Motor neuron (in vitro differentiated cells): ENCODE measurements at places on chromosomes 11 and 22. TPM values are rescaled to one million over a fixed set of nuclear protein-coding genes. Genes with fewer than 3 reads are reported as not detected.

- no peak for ATAC-seq
Observed at GRCh38 chr22:32544953-32545558, 70.4 kb downstream of the FBXO7 start.

- no peak for ATAC-seq
Observed at GRCh38 chr11:33733980-33734379, 2.2 kb downstream of the CD59 start.

DNA sequence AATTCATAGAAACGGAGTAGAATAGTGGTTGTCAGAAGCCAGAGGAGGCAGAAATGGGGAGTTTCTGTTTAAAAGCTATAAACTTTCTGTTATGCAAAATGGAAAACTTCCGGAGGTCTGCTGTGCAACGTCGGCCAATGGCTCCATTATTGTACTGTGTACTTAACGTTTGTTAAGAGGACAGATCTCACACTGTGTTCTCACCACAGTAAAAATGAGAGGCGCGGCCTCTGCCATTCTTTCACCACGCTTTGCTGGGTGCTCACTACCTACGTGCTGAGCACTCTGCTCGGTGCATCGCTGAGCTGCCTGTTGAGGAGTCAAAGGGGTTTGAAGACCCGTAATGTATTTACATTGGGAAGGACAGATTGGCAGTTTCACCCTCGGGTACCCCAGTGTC lies 218.8 kb upstream of the B3GAT1 start:
- ATAC-seq, result no peak

DNA sequence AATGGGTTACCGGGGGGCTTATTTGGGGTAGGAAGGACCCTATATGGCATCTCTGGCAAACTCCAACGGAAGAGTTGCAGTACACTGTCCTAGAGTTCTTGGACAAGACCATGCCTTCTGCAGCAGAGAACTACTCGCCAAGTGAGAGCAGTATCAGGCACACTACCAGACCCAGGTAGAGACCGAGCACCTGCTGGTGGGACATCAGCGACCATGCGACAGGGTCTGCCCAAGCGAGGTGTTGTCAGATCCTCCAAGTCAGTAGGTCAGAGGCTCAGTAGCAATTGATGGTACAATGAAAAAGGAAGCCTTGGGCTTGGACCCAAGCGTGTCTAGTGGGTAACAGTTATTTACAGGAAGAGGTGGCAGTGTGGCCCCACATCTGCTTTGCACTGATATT lies 3.1 kb upstream of the CHKB start:
- no peak for ATAC-seq

DNA sequence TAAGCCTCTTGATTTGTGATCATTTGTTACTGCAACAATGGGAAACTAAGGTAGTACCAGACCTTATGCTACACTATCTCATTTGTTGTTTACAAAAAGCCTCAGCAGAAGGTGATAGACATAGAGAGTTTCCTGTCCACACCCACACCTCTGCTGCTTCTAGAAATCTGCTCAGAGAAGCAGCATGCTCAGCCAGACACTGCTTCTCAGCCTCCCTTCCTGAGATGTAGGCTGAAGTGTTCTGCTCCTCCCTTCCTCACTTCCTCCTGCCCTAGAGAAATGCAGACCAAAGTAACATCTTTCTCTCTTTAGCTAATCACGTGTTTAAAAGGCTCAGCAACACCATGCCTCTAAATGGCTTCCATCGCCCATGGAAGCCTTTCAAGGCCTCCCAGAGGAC lies 88.4 kb downstream of the SLC1A2 start:
- no peak for ATAC-seq

GRCh38 chr11:122981388-122982264 lies at the start of gene BSX:
BSX (minus strand) TSS chr11:122981834; CDS start chr11:122981671, 163 bp downstream.
- ATAC-seq, result peak; percentile 82

GRCh38 chr11:3684819-3685172 lies 13.6 kb upstream of the CHRNA10 start:
- no peak for ATAC-seq

- ATAC-seq, result peak; percentile 80
Observed at GRCh38 chr11:27216270-27217149, 146.5 kb downstream of the CCDC34 start.

DNA sequence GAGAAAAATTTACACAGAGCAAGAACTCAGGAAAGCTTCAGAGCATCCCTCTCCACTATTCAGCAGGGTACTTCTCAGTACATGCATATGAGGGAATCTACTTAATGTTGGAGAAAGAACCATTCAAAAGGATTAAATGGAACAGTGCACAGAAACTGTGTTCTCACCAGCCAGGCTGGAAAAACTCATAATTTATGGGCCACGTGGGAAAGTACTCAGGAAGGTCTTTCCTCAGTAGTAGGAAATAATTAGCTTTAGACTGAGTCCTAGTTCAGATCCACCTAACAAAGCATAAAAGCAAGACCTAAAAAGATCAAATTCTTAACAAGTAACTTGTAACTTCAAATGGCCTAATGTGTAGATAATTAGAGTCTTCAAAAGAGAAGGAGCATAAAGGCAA lies 134.0 kb downstream of the FAM76B start:
- no peak for ATAC-seq

DNA sequence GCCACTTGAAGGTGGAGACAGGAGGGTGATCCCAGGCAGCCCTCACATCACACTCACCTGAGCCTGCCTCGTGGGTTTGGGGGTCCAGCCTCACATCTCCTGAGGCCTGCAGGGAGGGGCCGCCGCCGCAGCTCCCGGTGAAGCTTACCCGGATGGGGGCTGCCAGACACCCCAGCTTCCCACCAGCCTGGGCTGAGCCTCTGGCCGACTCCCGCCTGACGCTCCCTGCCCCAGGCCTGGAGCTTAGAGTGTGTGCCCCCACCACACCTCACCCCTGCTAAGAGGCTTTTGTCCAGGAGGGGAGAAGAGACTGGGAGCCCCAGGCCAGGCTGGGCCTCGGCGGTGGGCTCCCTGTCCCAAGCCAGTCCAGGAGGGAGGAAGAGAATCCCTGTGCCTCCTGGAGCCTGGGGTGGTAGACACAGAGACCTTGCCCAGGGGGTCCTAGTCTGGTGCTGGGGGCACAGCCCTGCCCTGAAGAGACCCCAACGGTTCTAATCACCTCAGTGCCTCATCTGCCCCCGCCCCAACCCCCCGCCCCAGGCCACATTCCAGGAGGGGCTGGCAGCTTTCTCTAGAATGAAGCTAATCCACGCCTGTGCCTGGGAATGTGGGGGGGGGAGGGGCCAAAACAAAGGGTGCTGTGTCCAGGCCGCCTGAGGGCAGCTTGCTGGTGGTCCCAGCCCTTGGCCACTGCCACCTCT lies at the start of gene SLC16A8:
SLC16A8 (minus strand) TSS at position 254 of the 701 bp plus-strand sequence. CDS start 1,311 bp downstream, outside the sequence.
- peak; percentile 10 for ATAC-seq

GRCh38 chr11:12285811-12286222 lies 91.6 kb upstream of the PARVA start:
- ATAC-seq, result no peak

DNA sequence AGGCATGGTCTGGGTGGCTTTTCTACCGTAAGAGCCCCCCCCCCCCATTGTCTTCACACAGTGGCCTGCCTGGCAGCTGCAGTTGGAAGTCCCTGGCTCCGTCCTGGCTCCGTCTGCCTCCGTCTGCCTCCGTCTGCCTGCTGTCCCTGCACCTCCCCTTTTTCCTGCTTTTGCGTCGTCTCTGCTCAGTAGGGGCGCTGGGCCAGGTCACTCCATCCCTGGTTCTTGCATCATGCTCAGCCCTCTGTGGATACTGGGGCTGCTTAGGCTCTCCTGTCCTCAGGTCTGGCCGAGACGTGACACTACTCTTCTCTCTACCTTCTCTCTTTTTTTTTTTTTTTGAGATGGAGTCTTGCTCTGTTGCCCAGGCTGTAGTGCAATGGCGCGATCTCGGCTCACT lies 27.8 kb downstream of the AP2A2 start:
- peak; percentile 52 for ATAC-seq

- no peak for ATAC-seq
Observed at GRCh38 chr22:30193031-30193775, 53.4 kb downstream of the LIF start.

DNA sequence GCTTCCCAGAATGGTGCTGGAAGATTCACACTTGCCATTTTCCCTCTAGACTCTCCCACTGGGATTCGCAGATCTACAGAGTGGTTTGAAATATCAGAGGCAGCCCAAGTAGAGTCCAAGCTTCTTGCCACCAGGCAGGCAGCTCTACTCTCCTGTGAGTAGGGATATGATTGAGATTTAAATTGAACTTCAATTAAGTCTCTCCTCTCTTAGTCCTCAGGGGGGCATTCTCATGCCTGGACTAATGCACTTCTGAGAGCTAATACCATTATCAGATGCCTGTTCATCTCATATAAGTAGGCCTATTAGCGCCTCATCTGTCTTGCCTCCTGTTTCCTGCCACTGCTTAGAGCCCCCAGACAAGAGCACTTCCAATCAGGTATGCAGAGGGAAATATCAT lies 25.5 kb upstream of the AMPD3 start:
- ATAC-seq, result no peak

- no peak for ATAC-seq
Observed at GRCh38 chr11:28228196-28228895, 120.2 kb downstream of the METTL15 start.

DNA sequence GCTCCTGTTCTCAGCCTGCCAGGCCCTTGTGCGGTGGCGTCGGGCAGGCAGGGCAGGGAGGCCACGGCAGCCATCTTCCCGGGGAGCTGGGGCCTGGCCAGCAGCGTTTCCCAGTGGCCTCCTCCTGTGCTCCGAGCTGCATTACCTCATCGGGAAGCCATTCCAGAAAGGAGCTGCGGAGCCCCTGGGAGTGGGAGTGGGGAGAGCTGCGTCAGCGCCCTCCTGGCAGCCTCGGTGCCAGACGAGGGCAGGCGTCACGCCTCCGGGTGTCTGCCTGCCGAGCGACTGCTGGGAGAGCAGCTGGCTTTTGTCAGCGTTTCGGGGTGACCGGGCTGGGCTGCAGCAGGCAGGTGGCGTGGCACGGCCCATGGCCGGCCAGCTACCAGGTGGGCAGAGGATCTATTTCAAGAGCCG lies 30.9 kb upstream of the WNT7B start:
- ATAC-seq, result peak; percentile 42

DNA sequence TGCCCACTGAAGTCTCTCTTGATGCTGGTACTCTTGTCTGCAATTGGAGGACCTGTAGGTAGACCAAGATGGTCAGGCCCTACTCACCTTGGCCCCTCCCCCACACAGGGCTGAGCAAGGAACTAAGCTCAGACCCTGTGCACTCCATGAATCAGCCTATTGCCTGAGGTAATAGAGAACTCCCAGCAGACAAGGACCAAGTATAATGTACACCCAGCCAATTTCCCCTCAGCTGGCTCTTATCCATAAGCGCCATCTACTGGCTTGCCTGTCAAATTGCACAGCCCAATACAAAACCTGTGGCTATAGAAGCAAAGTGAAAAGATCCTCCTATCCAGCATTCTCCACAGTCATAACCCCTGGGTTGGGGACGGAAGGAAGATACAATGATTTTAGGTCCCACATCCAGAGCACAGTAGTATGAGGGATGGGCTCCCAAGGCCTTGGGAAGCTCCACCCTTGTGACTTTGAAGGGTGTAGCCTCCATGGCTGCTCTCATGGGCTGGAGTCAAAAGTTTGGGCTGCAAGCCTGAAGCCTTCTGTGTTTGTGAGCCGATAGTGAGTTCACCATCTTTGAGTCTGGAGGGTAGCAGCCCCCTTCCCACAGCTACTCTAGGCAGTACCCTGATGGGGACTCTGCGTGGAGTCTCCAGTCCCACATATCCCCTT lies 56.0 kb downstream of the GLYATL2 start:
- peak; percentile 95 for ATAC-seq

GRCh38 chr11:46302866-46303265 lies 25.4 kb downstream of the CREB3L1 start:
- ATAC-seq, result no peak

DNA sequence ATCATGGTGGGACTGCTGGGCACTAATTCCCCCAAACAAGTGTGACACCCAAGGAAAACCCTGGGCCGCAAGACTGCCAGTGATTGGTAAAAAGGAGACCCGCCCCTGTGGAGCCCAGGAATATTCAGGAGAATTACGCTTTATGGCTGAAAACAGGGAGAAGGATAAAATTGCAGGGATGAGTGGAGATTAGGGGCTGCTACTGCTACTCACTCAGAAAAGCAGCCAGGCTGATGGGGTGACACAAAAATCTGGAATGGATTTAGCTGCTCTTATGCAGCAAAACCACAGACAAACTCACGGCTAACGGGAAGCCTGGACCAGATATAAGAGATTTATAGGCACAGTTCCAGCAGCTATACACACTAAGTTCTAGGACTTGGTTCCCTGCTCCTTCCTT lies 4.4 kb upstream of the FBXO3 start:
- ATAC-seq, result no peak

GRCh38 chr11:64568041-64568571 lies 22.9 kb upstream of the SLC22A12 start:
- no peak for ATAC-seq

DNA sequence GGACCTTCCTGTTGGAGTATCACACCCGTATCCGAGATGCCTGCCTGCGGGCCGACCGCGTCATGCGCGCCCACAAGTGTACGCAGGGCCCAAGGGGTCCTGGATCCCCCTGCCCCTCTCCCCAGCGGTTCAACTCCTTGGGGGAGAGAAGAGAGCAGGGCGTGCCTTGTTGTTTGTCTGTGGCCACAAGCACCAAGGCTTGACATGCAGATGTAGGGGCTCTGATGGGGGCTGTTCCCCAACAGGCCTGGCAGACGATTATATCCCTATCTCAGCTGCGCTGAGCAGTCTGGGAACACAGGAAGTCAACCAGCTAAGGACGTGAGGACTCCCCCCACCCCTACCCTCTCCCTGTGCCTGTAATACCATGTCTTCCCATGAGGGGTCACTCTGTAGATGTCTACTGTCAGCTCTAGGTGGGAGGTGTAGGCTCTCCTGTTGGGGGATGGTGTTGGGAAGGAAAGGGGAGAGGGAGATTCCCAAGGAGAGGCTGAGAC lies 6.8 kb downstream of the CFL1 start:
- ATAC-seq, result peak; percentile 5

DNA sequence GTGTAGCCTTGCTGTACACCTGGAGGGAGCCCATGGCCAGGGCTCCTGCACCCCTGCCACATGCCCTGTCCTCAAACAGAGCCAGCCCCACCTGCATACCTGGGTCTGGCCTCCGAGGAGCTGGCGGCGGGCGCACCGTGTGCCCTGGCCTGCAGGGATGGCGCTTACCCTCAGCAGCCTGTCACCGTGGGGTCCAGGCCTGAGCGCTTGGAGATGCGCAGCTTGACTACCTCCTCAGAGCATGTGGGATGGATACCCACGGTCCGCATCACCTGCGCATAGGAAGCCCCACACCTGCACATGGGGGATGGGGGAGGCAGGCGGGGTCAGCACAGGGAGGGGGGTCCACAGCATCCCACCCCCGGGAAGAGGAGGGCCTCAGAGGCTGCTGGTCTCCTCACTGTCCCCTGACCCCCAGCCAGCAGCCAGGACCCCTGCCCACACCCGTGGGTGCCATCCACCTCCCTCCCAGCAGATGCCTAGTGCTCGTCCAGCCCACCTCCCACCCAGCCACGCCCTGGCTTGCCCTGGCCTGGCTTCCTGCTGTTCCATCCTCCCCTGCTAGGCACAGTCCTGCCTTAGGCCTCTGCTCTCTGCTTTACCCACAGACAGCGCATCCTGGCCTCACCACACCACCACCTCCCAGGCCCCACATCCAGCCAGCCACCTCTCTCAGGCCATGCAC lies 22.4 kb upstream of the GNB1L start:
- no peak for ATAC-seq

The SCGB1C1 gene
- total RNA-seq, result not detected in 2 replicates

The FZD4 gene
- 1.1 and 1.5 TPM in 2 replicates for total RNA-seq

The B3GAT1 gene
- total RNA-seq, result 23.0 and 23.9 TPM in 2 replicates

The SLCO2B1 gene
- 0.49 and 2.9 TPM in 2 replicates for total RNA-seq

The ARFGAP3 gene
- total RNA-seq, result 53.6 and 57.7 TPM in 2 replicates

The CHRDL2 gene
- total RNA-seq, result 0.18 TPM in 1 of 2 replicates, not detected in the other

The C1QTNF6 gene
- 2.7 and 3.6 TPM in 2 replicates for total RNA-seq

The C11orf86 gene
- not detected in 2 replicates for total RNA-seq

The CARD18 gene
- total RNA-seq, result not detected in 2 replicates

The PKDREJ gene
- 0.92 and 1.2 TPM in 2 replicates for total RNA-seq

The MIAT gene
- 144 and 148 TPM in 2 replicates for total RNA-seq

The YAP1 gene
- 82.4 and 112 TPM in 2 replicates for total RNA-seq

The PLEKHB1 gene
- total RNA-seq, result 6.0 and 9.7 TPM in 2 replicates
